GM12865 (cell line): ENCODE measurements at places on chromosomes 2 and 18.

- peak; percentile 90 for DNase-seq
Observed at GRCh38 chr2:233331536-233331935, 22.8 kb upstream of the DGKD start.

DNA sequence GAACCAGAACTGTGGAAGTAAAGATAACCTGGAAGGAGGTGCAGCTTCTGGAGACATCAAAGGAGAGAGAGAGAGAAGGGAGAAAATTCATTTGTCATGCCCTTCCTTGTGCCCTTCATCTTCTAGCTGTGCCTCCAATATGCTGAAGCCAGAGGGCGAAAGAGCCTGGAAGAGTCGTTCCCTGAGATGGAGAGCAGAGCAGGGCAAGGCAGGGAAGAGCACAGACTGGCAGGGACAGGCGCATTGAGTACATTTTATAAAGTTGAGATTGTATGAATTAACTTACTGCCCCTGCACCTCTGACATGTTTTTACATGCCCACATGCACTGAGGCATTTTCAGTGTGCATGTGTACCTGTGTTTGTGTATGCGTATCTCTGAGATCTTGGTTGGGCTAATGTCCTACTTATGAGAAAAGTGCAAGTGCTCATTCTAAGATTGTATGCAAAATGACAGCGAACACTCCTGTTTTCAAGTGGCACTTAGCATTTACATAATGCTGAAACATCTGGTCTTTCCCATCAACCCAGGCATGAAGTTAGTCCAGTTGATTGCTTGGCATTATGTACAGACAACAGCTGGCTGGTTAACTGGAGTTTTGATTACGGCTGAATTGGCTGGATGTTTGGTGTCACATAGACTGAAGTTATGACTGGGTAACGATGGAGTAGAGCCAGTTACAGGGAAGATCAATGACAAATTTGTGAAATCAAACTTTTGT, 23.7 kb upstream of the MMADHC start:
- DNase-seq, result peak; percentile 7

- DNase-seq, result peak; percentile 8
Observed at GRCh38 chr2:48016225-48017019, 110.1 kb upstream of the FBXO11 start.

- DNase-seq, result no peak
Observed at GRCh38 chr2:163248376-163249253, 410.0 kb upstream of the KCNH7 start.

DNA sequence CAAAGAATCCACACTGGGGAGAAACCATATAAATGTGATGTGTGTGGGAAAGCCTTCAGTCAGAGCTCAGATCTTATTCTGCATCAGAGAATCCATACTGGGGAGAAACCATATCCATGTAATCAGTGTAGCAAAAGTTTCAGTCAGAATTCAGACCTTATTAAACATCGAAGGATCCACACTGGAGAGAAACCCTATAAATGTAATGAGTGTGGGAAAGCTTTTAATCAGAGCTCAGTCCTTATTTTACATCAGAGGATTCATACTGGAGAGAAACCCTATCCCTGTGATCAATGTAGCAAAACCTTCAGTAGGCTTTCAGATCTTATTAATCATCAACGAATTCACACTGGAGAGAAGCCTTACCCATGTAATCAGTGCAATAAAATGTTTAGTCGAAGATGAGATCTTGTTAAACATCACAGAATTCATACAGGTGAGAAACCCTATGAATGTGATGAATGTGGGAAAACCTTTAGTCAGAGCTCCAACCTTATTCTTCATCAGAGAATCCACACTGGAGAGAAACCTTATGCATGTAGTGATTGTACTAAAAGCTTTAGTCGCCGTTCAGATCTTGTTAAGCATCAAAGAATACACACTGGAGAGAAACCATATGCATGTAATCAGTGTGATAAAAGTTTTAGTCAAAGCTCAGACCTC, 16.7 kb upstream of the ZSCAN30 start:
- no peak for DNase-seq

DNA sequence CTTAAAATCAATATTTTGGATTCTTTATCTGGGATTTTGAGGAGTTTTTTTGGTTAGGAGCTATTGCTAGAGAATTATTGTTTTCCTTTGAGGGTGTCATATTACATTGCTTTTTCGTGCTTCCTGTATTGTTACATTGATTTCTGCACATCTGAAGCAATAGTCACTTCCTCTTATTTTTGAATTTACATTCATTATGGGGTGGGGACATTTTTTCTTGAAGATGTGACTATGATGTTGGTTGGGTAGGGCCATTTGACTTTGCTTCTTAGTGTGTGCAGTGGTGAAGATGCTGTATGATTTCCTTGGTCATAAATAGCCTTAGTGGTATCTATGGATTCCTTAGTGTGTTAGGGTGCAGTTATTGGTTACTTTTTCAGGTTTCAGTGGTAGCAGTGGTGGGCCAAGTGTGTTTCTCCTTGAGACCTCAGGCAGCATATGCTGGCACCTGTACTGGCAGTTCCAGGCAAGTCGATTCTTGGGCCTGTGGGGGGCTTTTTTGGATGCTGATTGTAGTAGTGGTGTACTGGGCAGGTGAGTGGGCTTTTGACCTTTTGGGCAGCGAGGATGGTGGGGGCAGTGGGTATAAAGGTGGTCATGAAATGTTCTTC, 61.8 kb downstream of the ARHGAP25 start:
- DNase-seq, result peak; percentile 41

DNA sequence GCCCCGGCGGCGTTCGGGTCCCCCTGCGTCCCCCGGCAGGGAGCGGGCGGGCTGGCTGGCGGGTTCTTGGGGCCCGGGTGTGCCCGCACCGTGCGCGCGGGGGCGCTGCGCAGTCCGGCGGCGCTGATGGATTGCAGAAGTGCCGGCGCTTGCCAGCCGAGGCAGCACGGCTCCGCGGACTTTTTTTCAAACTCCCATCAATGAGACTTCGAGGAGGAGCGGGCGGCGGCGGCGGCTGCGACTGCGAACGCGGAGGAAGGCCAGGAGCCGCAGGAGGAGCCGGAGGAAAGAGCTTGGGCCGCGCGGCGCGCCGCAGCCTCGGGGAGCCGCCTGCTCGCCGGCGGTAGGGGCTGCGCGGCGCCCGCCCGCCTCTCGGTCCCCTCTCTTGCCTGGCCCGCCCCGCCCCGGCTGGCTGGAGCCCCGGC, at the start of gene GLI2:
Gene GLI2 (plus strand): TSS at position 123 of the 425 bp plus-strand sequence. CDS start 61,453 bp downstream, outside the sequence.
- peak; percentile 41 for DNase-seq

DNA sequence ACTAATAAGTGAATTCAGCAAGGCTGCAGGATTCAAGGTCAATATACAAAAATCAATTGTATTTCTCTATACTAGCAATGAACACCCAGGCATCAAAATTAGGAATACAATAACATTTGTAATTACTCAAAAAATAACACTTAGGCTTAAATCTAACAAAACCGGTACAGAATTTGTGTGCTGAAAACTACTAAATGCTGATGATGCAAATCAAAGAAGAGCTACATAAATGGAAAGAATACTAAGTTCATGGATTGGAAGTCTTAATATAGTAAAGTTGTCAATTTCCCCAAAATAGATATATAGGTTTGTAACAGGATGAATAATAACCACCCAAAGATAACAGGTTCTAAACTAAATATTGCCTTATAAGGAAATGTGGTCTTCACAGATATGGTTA, 286.5 kb downstream of the ALK start:
- DNase-seq, result no peak

DNA sequence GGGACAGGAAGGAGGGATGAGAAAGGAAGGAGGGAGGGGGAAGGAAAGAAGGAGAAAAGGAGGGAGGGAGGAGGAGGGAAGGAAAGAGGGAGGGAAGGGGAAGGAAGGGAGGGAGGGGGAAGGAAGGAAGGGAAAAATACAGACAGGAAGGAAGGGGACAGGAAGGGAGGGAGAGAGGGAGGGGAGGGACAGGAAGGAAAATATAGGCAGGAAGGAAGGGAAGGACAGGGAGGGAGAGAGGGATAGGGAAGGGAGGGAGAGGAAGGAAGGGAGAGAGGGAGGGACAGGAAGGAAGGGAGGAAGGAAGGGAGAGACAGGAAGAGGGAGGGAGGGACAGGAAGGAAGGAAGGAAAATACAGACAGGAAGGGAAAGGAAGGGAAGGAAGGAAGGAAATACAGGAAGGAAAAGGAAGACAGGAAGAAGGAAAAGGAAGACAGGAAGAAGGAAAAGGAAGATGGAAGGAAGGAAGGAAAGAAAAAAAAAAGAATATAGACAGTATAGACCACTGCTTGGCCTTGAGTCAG, 63.6 kb downstream of the FEZ2 start:
- no peak for DNase-seq

GRCh38 chr18:54822872-54823845, 5.1 kb upstream of the RAB27B start:
- DNase-seq, result no peak

GRCh38 chr2:11480406-11480805, 14.4 kb upstream of the E2F6 start:
- DNase-seq, result no peak
